NCI-H1436 treated with DMSO at 0.1 percent for 48 hours (cell line): ENCODE measurements at places on chromosomes 2 and 18.

- no peak for DNase-seq
Measured at GRCh38 chr2:174553811-174554493, 43.7 kb downstream of the WIPF1 start.

GRCh38 chr2:237099804-237100203, 14.1 kb downstream of the COPS8 start:
- DNase-seq, result no peak

DNA sequence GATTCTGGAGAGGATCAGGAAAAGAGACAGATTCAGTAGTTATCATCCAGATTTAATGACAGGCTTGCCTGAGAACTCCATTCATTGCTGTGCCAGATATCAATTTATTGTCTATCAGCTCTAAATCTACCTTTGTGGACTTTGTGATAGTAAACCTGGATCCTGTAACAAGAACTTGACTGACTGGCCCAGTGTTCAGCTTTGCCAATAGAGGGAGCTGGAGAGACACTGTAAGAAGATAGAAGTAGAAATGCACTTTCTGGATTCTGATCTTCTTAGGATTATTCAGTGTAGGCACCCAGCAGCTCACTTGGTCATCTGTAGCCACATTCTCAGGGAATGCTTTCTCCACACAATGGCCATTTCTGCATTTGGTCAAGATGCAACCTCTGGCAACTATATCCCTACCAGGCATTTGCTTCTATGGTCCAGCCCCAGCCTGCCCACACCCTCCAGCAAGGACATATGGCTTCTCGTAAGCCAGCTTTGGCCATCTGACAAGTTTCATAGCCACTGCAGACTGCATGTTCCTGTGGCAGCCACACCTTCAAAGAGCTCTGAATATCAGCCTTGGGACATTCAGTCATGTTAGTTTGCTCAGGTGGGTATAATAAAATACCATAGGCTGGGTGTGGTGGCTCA, 6.1 kb upstream of the SERPINB8 start:
- DNase-seq, result no peak

GRCh38 chr2:130825231-130825965, 11.3 kb upstream of the ARHGEF4 start:
- DNase-seq, result no peak

GRCh38 chr18:43751835-43752234, 474.5 kb upstream of the SYT4 start:
- DNase-seq, result no peak

GRCh38 chr2:60505880-60506260, 47.6 kb downstream of the BCL11A start:
- DNase-seq, result no peak

GRCh38 chr2:49940626-49941025, 786.3 kb upstream of the FSHR start:
- DNase-seq, result no peak

DNA sequence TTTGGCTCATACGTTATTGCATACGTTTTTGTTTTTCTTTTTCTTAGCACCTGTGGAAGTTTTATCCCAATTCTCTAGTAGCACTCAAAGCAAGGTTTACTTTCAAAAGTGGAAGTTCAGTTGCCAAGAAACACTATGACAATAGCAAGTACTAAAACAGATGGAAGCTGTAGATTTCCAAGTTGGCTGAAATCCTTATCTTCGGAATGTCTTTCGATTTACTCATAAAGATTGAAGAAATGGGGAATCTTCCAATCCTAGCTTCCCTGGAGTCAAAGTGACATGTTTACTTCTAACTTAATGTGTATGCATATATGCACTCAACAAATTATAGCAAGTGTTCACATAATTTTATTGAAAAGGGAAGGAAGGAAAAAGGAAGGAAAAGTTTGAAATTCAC, 307.4 kb downstream of the CTNNA2 start:
- no peak for DNase-seq
